NCI-H1694 (cell line): ENCODE measurements at places on chromosomes 2 and 18.
A peak's percentile ranks its signal among the peaks of the same experiment; 100 is the strongest.

DNA sequence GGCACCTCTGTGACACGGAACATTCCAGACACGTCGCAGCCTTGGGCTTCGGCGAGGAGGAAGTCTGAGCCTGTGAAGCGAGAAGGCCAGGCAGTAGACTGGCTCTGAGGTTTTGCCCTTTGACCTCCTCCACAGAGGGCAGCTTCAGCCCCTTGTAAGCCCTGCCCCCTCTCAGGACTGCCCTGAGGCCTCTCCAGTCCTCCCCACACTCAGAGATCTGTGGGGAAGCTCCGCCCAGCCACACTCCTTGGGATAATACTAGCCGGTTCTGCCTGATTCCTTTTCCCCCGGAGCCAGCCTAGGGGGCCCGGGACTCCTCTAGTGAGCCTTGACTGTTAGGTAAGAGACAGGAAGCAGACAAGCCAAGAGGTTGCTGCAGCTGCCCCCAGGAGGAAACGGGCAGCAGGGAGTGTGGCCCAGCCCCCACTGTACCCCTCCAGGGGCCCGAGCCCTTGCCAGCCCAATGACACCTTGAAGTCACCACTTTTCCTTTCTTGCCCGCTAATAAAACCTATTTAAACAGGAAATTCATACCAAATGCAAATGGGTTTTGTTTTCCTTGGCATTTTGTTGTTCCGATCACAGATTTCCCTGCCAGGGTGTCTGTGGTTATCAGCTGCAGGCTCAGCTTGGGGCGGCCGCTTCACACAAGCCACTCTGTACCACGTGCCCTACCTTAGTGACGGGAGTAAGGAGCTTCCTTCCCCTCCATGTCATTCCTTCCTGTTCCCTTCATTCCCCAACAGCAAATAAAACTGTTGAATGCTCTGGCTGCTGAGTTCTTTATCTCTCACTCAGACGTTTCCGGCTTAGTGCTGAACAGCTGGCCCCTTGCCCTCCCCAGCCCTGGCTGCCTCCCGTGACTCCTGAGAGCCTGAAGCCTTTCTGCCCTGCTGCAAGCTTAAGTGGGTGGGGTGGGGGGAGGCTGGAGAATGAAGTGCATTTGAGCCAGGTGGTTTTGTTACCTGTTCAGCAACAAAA is 124.7 kb downstream of the CABLES1 start:
- DNase-seq = no peak

GRCh38 chr2:114006460-114006859 is 116.6 kb downstream of the ACTR3 start:
- DNase-seq = no peak

GRCh38 chr2:137947728-137948336 is 16.4 kb upstream of the HNMT start:
- peak; percentile 65 for DNase-seq

- DNase-seq = no peak
Measured at GRCh38 chr2:177165061-177165583, 47.5 kb upstream of the HNRNPA3 start.

- peak; percentile 1 for DNase-seq
Measured at GRCh38 chr18:71398531-71398930, 1109.7 kb downstream of the SOCS6 start.
